ENCODE measurements at places on chromosomes 2 and 18.

- DNase-seq, result no peak
These were observed 337.3 kb downstream of the CBLN2 start for GRCh38 chr18:72206814-72207213.

- no peak for DNase-seq
These were observed 181.6 kb upstream of the HS6ST1 start for GRCh38 chr2:128500138-128500800.

DNA sequence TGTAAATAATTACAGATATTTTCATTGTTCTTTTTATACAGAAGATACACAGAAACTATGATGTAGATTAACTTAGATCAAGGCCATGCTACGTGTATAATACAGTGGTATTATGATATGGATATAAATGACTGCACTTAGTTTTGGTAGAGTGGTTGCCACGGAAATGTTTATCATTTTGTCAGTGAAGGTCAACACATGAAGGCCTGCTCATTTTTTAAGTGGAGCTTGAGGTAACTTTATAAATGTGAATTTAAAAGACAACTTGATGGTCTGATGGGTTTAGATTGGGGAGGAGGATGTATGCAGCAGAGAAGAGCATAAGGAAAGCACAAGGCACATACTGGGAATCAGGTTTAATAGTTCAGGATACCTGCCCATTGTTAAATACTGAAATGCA lies 14.4 kb upstream of the BBS5 start:
- DNase-seq, result no peak

GRCh38 chr2:231877533-231878456 lies 48.4 kb downstream of the NPPC start:
- DNase-seq, result no peak

DNA sequence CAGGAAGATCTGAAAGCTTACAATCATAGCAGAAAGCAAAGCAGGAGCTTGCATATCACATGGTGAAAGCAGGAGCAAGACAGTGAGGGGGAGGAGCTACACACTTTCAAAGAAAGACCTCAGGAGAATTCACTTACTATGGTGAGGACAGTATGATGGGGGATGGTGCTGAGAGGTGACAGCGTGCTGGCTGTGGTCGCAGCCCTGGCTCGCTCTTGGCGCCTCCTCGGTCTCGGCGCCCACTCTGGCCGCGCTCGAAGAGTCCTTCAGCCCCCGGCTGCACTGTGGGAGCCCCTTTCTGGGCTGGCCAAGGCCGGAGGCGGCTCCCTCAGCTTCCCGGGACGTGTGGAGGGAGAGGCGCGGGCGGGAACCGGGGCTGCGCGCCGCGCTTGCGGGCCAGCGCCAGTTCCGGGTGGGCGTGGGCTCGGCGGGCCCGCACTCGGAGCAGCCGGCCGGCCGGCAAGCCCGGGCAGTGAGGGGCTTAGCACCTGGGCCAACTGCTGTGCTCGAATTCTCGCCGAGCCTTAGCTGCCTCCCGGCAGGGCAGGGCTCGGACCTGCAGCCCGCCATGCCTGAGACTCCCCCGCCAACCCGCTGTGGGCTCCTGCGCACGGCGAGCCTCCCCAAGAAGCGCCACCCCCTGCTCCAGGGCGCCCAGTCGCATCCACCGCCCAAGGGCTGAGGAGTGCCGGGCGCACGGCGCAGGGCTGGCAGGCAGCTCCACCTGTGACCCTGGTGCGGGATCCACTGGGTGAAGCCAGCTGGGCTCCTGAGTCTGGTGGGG lies 131.9 kb upstream of the SPATS2L start:
- no peak for DNase-seq

DNA sequence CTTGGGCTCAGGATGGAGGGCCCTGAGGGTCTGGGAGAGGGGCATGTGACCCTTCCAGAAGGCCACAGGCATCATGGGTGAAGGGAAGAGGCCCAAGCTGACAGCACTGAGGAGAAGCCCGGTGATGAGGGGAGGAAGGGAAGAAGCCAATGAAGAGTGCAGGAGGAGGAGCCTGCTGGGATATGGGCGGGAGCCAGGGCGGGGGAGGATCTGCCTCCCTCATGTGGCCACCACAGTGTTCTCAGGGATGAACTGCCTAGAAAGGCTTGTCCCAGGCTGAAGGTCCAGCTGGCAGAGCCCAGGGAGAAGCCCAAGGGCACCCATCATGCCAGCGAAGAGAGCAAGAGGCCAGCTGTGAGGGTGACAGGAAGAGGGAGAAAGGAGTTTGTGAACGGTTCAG lies 24.6 kb upstream of the PLB1 start:
- DNase-seq, result no peak

DNA sequence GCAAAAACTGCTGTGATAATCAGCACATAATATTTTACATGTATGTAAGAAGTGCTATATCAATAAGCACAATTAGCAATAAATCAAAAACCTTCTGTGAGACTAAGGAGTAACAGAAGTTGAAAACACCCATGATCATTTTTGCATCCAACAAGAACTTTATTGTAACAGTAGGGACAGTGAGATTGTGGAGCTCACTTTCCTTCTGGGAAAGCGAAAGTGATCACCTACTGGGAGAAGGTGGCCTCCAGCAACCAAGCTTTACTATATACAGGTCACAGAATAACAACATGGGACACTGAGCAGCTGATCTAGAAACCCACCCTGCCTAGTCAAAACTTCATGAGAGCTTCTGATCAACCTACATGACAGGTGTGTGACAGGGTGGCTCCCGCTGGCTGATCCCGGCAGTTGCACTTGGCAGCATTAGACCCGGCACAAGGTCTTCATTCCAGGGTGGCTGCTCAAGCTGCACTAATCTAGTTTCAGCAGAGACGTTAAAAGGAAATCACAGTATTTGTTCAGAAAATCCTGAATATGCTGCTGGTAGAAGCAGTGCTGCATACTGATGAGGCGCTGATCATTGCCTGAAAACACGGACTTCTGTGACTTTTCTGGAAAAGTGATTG lies 63.5 kb upstream of the ARL5A start:
- DNase-seq, result no peak

DNA sequence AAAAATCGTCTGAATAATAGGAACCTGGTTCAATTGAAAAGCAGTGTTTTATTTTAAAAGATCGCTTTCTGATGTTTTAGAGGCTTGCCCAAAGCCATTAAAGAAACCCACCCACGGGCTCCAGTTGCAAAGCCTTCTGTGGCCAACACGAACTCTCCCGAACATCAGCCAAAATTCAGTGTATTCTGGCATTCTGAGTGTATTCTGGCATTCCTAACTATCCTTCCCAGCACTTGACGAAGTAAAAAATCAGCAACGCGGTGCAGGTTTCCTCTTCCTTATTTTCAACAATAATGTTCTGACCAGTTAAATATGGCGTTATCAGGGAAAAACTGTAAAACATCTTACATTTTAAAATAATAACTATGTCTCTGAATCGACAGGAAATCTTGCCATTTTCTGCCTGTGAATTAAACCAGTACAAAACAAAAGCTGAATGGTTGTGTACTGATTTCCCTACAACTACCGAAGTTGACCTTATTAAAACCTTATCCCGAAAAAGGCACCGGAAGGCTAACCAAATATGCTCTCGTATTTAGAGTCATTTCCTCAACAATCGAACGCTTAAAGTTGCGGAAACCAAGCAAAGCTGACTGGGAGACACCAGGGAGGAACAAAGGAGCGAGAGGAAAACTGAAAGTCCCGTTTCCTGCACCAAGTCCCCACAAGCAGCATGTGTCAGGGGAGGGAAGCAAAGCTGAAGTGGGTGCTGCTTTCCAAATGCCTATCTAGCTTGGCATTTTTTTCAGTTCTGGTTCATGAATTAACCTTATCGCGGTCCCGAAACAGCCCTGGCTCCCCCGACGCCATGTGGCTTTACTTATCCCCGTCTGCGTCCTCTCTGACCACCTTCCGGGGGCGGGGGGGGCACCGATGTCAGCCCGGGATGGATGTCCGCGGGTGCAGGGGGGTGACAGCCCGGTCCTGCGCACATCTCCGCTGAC lies 44.3 kb downstream of the ZNF516 start:
- DNase-seq, result peak; percentile 20

- no peak for DNase-seq
These were observed 14.9 kb downstream of the FBLN7 start for GRCh38 chr2:112153179-112153490.

- no peak for DNase-seq
These were observed 276.7 kb downstream of the CALCRL start for GRCh38 chr2:187171318-187171717.

- no peak for DNase-seq
These were observed 220.1 kb downstream of the HAUS1 start for GRCh38 chr18:46324087-46324955.

DNA sequence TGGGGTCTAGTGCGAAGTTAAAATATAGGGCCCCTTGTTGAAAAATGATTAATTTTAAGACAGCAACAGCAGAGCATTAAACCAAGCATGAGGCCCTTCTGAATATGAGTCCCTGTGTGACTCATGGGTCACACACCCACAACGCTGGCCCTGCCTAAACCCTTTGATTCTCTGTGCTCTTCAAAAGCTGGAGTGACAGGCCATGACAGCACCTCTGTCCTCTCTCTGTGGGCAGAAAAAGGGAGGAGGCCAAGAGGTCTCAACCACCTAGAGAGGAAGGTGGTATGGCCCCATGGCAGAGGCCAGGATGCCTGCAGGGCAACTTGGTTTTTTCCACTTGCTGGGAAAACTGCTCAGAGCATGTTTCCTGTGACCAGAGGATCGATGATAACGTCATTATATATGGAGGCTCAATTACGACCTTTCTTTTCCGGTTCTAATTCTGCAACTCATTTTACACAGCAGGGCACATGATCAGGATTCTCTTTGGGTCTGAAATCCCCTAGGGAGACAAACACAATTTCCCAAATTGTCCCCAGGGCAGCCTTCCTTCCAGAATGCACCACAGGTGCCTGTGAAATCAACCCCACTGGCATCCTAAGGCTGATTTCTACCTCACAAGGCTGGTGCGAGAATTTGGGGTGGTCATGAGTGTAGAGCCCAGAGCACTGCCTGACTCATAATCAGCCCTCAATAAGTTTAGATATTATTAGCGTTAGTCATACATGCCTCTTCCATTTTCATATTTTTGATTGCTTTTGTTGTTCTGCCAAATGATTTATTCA lies 102.0 kb upstream of the PPP1CB start:
- DNase-seq, result no peak

GRCh38 chr2:98778741-98779483 lies 48.0 kb upstream of the MGAT4A start:
- no peak for DNase-seq

DNA sequence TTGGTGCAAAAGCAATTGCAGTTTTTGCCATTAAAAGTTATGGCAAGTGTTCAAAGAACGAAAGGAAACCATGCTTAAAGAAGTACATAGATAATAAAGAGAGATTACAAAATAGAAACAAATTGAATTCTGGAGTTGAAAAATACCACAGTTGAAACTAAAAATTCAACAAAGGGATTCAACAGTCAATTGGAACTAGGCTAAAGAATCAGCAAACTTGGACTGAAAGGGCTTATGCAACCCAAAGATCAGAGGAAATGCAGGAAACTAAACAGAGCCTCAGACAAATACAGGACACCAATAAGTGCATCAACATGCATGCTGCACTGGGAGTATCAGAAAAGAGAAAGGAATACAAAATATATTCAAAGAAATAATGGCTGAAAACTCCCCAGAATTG lies 40.3 kb downstream of the UXS1 start:
- DNase-seq, result no peak

- no peak for DNase-seq
These were observed 131.2 kb downstream of the THADA start for GRCh38 chr2:43464590-43464989.

DNA sequence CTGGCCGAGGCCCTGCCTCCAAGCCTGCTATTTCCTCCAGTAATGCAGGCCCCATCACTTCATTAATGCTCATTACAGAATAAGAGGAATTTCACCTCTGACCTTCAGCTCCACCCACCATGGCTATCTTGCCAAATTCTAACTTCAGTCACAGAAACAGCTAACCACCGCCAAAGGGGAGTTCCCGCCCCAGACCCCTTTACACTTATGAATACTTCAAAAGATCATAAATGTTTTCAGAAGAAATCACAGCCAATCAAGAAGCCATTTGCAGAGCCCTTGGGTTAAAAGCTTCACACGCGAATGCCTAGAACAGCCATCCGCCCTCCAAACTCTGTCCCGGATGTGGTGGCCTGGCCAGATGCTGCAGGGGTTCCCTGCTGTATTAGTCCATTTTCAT lies 73.8 kb upstream of the TWIST2 start:
- no peak for DNase-seq

GRCh38 chr2:182444806-182445205 lies 18.0 kb upstream of the PDE1A start:
- no peak for DNase-seq

GRCh38 chr2:134952608-134953007 lies 34.0 kb downstream of the CCNT2 start:
- no peak for DNase-seq

DNA sequence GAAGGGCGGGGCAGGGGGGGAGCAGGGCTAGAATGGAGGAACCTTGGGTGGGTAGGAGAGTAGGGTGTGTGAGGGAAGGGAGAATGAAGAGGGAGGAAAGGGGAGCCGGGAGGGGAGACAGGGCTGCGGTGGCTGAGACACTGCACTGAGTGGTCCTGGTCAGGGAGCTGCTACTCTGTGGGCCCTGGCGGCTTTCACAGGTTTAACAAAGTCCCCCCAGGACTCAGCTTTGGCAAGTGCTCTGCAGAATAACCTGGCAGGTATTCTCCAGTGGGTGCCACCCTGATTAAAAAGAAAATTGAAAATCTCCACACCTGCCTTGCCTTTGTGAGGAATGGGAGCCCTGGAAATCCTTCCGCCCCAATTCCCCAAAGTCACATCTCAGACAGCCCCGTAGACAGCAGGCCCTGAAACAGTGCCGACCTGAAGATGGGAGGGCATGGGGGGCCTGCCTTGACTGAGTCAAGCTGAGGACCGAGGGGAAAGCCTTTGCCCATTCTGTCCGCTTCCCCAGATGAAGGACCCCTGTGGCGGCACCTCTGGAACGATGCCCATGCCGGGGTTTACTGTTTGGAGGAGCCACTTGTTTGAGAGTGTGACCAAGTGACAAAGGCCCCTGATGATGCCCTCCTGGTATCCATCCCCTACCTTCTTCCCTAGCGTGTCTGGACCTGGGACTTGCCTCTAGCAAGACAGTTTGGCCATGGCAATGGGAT lies 43.6 kb upstream of the OTOS start:
- no peak for DNase-seq

- DNase-seq, result no peak
These were observed 9.1 kb downstream of the TNP1 start for GRCh38 chr2:216850665-216851322.

All from hematopoietic multipotent progenitor cell treated with erythropoietin and hydrocortisone succinate and interleukin-3 and kit ligand, for 15 days (in vitro differentiated cells).